NT2/D1 (cell line): ENCODE measurements at places on chromosomes 2 and 18.

GRCh38 chr2:231056453-231057416, at the start of gene PSMD1:
PSMD1 (plus strand) TSS chr2:231056867; CDS start chr2:231057026, 159 bp downstream.
- DNase-seq, result peak; percentile 95

DNA sequence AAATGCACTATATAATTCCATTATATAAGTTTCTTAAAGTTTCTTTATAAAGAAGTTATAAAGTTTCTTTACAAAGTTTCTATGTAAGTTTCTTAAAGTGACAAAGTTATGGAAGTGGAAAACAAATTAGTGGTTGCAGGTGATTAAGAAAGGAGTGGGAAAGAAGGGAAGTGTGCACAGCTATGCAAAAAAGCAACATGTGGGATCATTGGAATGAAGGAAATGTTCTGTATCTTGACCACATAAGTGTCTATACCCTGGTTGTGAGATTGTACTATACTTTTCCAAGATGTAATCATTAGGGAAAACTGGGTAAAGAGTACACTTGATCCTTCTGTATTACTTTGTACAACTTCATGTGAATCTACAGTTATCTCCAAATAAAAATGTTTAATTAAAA, 1541.1 kb downstream of the LRP1B start:
- no peak for DNase-seq

GRCh38 chr2:26521054-26521912, 43.4 kb upstream of the OTOF start:
- DNase-seq, result peak; percentile 56

DNA sequence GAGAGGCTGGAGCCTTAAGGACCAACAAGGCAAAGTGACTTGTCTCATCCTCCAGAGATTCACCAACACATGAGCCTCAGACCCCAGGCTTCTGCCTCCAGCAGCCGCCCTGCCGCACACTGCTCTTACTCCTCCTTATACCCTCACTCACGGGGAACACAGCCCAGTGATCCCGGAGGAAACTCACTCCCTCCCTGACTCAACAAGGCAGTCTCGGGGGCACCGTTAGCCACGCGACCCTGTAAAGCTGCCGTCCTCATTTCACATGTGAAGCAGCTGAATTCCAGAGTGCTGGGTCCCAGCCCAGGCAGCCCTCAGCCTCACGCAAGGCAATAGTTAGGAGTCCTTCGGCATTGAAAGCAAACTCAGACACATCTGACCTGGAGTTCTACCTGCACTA, 129.7 kb downstream of the TPO start:
- DNase-seq, result no peak

GRCh38 chr2:9831670-9832069, 11.6 kb upstream of the TAF1B start:
- DNase-seq, result no peak

DNA sequence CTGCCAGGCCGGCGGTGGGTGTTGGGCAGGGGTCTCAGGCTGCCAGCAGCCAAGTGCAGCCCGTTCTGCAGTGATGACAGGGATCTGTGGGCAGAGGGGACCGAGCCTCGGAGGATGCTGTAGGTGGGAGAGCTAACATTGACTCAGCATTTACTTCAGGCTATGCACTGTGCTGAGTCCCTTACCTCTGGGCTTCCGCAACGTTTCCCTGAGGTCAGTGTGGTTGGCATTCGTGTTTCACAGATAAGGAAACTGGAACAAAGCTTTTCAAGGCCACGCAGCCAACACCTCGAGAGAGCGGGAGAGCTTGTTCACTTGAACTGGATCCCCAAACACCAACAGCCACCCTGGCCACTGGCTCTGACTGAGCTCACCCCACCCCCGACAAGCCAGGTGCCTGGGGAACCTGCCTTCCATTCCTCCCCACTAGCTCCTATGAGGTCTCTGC, 839 bp upstream of the GPR148 start:
- DNase-seq, result no peak

DNA sequence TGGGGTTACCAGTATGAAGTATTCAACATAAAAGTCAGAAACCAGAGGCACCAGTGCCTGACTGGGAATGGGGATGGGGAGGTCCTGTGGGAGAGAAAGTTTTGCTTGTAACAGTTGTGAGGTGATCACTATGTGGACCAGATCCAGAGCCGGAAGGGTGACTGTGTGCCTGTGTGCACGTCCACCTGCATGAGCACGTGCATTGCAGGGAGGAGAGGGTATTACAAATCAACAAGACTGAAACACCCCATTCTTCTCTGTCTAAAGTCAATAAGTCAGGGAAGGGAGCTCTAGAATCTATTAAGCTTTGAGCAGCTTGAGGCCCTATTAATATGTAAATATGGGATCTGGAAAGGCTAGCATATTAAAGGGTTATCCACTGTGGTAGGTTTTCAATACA, 241.0 kb upstream of the ACVR2A start:
- DNase-seq, result no peak

GRCh38 chr2:224802407-224802806, 86.2 kb upstream of the CCDC195 start:
- no peak for DNase-seq

DNA sequence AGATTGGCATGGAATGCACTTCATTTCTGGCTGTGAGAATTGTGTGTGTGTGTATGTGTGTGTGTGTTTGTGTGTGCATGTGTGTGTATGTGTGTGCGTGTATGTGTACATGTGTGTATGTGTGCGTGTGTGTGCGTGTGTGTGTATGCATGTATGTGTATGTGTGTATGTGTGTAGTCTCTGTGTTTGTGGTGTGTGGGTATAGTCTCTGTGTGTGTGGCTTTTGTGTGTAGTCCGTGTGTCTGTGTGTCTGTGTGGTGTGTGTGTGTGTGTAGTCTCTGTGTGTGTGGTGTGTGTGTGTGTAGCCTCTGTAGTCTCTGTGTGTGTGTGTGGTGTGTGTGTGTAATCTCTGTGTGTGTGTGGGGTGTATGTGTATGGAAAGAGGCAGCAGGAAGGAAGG, 247.3 kb upstream of the SOX11 start:
- no peak for DNase-seq

GRCh38 chr2:191866675-191867506, 20.0 kb upstream of the CAVIN2 start:
- no peak for DNase-seq

- no peak for DNase-seq
These were observed 18.8 kb downstream of the ZNF385B start for GRCh38 chr2:179842498-179843153.

GRCh38 chr18:22900558-22901238, 32.4 kb upstream of the RBBP8 start:
- no peak for DNase-seq

DNA sequence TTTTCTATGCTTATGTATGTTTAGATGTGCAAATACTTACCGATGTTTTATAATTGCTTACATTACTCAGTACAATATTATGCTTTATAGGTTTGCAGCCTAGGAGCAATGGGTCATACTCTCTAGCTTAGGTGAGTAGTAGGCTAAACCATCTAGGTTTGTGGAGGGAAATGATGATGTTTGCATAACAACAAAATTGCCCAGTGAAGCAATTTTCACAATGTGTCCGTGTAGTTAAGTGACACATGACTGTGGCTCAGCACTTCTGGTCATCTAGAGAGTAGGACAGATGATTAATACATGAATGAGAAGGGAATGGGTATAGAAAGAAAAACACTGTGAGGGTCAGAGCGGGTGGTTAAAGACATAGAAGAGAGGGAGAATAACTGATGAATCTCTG, 2116.2 kb upstream of the PIK3C3 start:
- DNase-seq, result no peak

DNA sequence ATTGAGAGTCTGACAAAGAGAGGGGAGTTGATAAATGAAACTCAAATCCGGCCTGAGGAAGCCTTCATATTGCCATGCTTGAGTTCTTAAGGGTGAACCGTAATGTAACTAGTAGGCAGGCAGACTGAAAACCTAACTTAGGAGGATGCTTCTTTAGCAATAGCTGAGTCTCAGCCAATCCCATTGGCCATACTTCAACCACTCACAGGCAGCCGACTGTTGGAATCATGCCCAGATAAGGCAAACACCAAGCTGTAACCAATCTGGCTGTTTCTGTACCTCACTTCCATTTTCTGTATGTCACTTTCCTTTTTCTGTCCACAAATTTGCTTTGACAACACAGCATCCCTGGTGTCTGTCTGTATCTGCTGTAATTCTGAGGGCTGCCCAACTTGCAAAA, 39.5 kb downstream of the TPRKB start:
- DNase-seq, result no peak

DNA sequence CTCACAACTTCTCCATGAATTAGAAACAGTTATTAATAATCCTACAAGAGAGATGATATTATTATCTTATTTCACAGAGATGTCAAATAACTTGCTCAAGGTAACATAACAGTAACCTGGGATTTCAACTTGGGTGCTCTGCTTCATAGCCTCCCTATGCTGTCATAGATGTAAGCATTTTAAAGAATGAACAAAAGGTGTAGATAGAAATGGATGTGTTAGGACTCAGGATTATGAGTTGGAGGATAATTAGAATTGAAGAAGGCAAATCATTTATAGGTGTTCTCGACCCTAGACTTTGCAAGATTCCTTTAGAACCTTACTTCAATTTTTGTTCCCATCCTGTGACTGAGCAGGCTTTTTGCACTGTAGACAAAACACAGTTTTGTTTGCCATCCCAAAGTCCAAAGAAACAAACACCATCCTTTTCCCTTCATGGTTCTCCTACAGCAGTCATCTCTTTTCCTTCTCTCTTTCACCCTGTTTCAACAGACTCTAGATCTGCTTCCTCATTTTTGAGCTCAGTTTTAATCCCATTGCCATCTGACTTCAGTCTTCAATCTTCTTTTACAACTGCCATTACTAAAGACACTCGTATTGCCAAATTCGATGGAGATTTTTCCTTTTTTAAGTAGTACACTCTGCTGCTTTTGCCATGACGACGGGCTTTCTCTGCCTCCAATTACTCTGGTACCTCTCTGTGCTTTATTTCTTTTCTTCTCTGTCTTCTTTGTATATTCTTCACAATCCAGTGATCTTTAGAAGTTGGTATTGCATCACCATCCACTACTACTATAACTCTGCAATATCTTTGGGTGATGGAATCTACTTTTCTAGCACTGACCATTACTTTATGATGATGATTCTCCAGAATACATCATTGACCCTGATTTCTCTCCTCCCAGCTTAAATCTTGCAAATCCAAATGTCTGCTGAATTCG, 4.5 kb downstream of the HNMT start:
- no peak for DNase-seq

DNA sequence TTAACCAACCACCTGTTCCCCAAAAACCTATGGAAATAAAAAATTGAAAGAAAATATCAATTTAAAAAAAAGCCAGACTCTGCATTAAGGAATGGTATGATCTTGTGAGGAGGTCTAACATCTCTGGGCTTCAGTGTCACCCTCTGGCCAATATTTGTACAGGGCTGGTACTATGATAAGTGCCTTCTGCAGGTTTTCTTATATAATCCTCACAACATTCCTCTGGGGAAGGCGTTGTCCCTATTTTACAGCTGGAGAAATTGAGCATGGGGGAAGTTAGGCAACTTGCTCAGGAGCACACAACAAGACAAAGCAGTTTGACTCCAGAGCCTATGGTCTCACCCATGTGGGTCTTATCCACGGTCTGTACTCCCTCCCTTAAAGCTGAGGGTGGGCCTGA, 86.0 kb downstream of the ZBTB7C start:
- DNase-seq, result no peak

- DNase-seq, result peak; percentile 44
These were observed 683 bp downstream of the MBOAT2 start for GRCh38 chr2:9002637-9003365.

DNA sequence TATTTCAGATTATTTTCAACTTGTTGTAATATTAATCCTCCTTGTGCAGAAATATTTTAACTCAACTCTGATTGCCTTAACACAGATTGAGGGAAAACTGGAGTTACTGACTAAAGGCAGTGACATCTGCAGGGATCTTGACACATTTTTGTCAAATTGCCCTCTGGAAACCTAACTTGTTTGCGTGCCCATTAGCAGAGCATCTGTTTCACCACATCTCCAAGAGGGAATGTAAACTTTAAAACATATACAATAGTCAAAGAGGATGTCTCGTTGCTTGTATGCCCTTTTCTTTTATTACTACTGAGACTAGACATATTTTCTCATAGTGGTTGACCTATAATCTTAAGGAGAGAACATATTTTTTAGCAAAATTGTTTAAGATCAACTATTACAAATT, 14.2 kb downstream of the INPP1 start:
- no peak for DNase-seq

- DNase-seq, result peak; percentile 58
These were observed 125.9 kb downstream of the MAIP1 start for GRCh38 chr2:200081236-200081635.

DNA sequence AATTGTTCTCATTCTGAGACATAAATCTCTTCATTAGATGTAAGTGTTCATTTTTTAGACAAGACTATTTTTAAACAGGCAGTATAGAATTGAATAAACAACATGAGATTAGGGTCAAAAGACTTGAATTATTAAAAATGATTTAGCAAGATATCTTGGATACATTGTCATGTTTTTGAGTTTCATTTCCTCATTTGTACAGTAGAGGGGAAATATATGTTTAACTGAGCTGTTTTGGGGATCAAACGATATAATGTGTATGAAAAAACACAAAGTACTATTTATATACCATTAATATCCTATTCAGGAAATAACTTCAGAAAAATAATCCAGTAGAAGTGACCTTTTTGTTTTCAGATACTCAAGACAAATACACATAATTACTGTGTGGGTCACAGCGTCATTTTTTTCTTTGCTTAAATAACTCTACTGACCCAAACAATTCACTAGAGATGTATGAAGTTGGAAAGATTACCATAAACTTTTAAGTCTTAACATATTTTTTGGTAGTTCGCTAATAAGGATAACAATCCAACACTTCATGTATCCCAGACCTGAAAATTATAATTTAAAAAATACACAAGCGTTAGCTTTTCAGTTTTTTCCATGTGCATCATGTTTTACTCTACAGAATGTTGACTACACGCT, 896 bp upstream of the ASXL3 start:
- DNase-seq, result no peak

DNA sequence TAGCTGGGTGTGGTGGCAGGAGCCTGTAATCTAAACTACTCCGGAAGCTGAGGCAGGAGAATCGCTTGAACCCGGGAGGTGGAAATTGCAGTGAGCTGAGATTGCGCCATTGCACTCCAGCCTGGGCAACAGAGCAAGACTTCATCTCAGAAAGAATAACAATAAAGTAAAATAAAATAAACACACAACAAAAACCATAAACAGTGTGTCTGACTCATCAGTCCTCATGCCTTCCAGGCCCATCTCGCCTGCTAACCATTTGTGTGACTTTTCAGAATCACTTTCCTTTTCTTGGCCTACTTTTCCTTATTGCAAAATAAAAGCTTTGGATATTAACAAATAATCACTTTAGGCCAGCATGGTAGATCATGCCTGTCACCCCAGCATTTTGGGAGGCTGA, 42.0 kb upstream of the ASXL2 start:
- no peak for DNase-seq

- no peak for DNase-seq
These were observed 139.5 kb upstream of the LRATD1 start for GRCh38 chr2:14492920-14493503.

- DNase-seq, result no peak
These were observed 228.2 kb downstream of the ACTR3 start for GRCh38 chr2:114118088-114118487.

GRCh38 chr2:68032702-68033101, 30.1 kb downstream of the C1D start:
- no peak for DNase-seq
